ENCODE measurements at places on chromosomes 6 and 20. TPM values are rescaled to one million over a fixed set of nuclear protein-coding genes. Genes with fewer than 3 reads are reported as not detected.

Gene PLA2G7
- total RNA-seq = not detected

Gene HIVEP1
- 51.1 TPM for total RNA-seq

Gene BMP6
- 203 TPM for total RNA-seq

Gene BTN1A1
- total RNA-seq = not detected

Gene THBS2
- total RNA-seq = 0.14 TPM

Gene TCF15
- 0.13 TPM for total RNA-seq

Gene COX4I2
- total RNA-seq = not detected

Gene ELOVL4
- total RNA-seq = 2.0 TPM

Gene HLA-DRB1
- 0.93 TPM for total RNA-seq

Gene PSORS1C2
- total RNA-seq = not detected

Gene C20orf204
- 2.1 TPM for total RNA-seq

Gene SPATA25
- 0.79 TPM for total RNA-seq

Gene COX7A2
- total RNA-seq = 130 TPM

Gene EPPIN
- not detected for total RNA-seq

Gene SMLR1
- not detected for total RNA-seq

Gene ANKRD66
- total RNA-seq = not detected

Gene CDC5L
- 34.7 TPM for total RNA-seq

Gene SLC25A27
- 4.2 TPM for total RNA-seq

Gene CTCFL
- not detected for total RNA-seq

Gene DPPA5
- not detected for total RNA-seq

Gene BANF2
- not detected for total RNA-seq

Gene ADAM33
- total RNA-seq = not detected

Gene CCR6
- total RNA-seq = not detected

Gene KHDC1L
- total RNA-seq = not detected

Gene COL21A1
- 0.66 TPM for total RNA-seq

Gene NCOA7
- 30.9 TPM for total RNA-seq

Gene CLDN20
- not detected for total RNA-seq

Gene RBPJL
- total RNA-seq = not detected

Gene ENPP1
- total RNA-seq = 8.1 TPM

Gene SLC26A8
- total RNA-seq = under 0.01 TPM

Gene PARD6B
- 0.43 TPM for total RNA-seq

Gene CUTA
- 73.9 TPM for total RNA-seq

Gene HCRTR2
- not detected for total RNA-seq

Gene ADGB
- total RNA-seq = not detected

Gene BHLHE23
- not detected for total RNA-seq

Gene RBM24
- total RNA-seq = 4.8 TPM

Gene XKR7
- total RNA-seq = not detected

Gene CDC40
- 36.3 TPM for total RNA-seq
